Activated CD8-positive, alpha-beta T cell treated with anti-CD3 and anti-CD28 coated beads for 36 hours (primary cell): ENCODE measurements at places on chromosomes 6 and 20. TPM values are rescaled to one million over a fixed set of nuclear protein-coding genes. Genes with fewer than 3 reads are reported as not detected.

OR12D3 gene
- not detected for total RNA-seq

OOEP gene
- not detected for total RNA-seq

FAM217A gene
- total RNA-seq, result not detected

RNF144B gene
- 1.9 TPM for total RNA-seq

SRMS gene
- total RNA-seq, result not detected
